ENCODE measurements at places on chromosomes 2 and 18. TPM values are rescaled to one million over a fixed set of nuclear protein-coding genes. Genes with fewer than 3 reads are reported as not detected.

Gene SNRNP27
- total RNA-seq = 131 TPM

Gene RGPD3
- 0.07 TPM for total RNA-seq

Gene GAREM2
- total RNA-seq = 15.1 TPM

Gene UGT1A9
- not detected for total RNA-seq

Gene ALPP
- not detected for total RNA-seq

Gene DARS1
- 175 TPM for total RNA-seq

Gene TWIST2
- 1.7 TPM for total RNA-seq

Gene MAPK4
- 7.0 TPM for total RNA-seq

Gene SEMA4C
- total RNA-seq = 103 TPM

Gene CEP68
- 33.3 TPM for total RNA-seq

Gene GNAL
- 26.8 TPM for total RNA-seq

Gene CEP192
- 40.3 TPM for total RNA-seq

Gene IAH1
- total RNA-seq = 45.6 TPM

Gene TTC27
- 16.4 TPM for total RNA-seq

Gene FOXI3
- total RNA-seq = 0.51 TPM

Gene HOXD12
- not detected for total RNA-seq

Gene CCDC148
- 9.3 TPM for total RNA-seq

Gene PPP1R1C
- total RNA-seq = 9.3 TPM

Gene ANKRD30B
- not detected for total RNA-seq

Gene MSH2
- total RNA-seq = 134 TPM

Gene SERPINB11
- total RNA-seq = not detected

Gene GTF3C2
- 57.3 TPM for total RNA-seq

Gene M1AP
- 3.7 TPM for total RNA-seq

Gene TNP1
- total RNA-seq = not detected

Gene FSIP2
- total RNA-seq = 12.7 TPM

Gene TMEFF2
- 1.7 TPM for total RNA-seq

Gene HADHB
- total RNA-seq = 36.5 TPM

Data from neural progenitor cell (in vitro differentiated cells).